ENCODE measurements at places on chromosomes 11 and 22.

- peak; percentile 7 for DNase-seq
Measured at GRCh38 chr22:22752556-22753477, 108.4 kb downstream of the GGTLC2 start.

DNA sequence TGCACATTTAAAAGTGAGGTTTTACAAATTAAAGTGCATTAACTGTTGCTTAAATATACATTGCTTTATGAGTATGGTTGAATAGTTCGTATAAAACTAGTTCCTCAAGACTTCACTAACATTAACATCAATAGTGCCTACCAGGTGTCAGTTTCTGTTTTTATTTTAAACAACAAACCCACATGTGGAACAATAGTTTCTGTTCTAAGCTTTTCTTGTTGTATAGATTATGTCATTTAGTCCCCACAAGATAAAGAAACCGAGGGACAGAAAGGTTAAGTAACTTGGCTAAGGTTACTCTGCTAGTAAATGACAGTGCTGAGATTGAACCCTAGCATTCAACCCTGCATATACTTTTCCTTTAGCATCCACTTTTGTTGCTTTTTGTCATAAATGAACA lies 41.4 kb upstream of the ST14 start:
- no peak for DNase-seq

DNA sequence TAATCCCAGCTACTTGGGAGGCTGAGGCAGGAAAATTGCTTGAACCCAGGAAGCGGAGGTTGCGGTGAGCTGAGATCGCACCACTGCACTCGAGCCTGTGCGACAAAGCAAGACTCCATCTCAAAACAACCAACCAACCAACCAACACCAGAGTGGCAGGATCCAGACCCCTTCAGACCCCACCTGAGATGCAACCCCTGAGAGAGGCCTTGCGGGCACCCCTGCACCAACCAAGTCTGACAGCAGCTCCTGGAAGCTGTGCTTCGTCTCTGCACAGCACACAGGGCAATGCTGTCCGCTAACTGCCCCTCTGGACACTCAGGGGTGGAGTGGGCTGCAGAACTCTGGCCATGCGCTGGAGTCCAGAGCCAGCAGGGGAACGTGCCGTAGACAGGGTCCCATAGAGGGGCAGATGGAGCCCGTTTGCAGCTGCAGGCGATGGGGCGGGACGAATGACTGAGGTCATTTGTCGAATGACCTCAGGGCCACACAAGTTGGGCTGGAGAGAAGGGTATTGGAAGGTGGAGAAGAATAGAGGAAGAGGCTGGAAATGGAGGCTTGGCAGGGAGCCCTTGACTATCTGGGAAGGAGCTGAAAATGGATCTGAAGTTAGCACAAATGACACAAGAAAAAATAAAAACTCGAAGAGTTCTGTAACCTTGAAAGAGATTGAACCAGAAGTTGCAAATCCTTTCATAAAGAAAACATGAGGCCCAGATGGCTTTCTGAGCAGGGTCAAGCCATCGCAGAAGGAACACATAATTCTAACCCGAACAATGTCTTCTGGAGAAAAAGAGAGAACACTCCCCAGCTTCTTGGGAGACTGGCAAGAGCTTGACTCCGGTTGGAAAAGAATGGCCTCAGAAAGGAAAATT lies 199.7 kb downstream of the CTTN start:
- DNase-seq: no peak

DNA sequence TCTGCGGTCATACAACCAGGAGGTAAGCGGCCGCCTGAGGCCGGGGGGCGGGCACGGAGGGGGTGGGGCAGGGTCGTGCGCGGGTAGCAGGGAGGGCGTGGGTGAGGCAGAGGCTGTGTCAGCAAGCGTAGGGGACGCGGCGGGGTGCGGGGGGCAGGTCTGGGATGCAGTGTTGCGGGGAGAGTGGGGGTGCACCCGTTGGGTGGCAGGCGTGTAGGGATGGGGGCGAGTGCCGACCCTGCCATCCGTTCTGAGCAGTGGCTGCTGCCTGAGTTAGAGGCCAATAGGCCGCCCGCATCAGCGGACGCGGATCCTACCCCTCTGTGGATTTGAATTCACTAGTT lies 1.4 kb downstream of the RIC8A start:
- no peak for DNase-seq

DNA sequence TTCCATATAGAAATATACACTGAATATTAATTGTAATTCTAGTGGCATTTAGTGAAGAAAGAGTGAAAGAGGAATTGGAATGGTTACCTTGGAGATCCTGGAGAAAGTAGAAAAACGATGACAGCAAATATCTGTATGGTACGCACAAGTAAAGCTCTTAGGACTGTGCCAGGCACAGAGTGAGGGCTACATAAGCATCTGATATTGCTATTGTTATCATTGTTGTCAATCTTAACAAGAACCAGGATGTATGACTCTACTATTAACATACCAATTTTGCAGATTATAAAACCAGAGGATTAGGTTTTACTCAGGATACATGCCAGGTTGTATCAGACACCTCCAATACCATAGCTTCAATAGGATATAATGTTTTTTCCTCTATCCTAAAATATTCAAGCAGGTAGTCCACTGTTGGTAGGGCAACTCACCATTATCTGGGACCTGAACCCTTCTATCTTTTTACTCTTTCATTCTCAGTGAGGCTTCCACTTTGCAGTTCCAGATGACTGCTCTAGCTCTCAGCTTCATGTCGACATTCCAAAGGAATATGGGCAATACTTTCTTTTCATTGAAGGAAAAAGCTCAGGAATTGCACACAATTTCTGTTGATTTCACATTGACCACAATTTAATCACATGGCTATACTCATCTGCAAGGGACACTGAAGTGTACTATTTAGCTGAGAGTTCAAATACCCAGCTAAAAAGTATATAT lies 73.2 kb downstream of the RAB38 start:
- DNase-seq: no peak

DNA sequence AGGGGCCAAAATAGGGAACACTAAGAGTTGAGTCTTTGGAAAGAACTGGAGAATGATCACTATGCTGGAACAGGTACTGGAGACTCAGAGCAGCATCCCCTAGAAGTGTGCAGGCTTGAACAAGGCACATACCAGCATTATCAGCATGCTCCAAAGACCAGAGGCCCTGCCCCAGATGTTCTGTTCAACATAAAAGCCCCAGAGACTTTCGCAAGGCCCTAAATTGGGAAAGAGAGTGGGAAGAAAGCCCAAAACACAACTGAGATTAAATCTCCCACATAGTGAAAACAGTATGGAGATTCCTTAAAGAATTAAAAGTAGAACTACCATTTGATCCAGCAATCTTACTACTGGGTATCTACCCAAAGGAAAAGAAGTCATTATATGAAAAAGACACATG lies 9.4 kb downstream of the CNGA4 start:
- no peak for DNase-seq

DNA sequence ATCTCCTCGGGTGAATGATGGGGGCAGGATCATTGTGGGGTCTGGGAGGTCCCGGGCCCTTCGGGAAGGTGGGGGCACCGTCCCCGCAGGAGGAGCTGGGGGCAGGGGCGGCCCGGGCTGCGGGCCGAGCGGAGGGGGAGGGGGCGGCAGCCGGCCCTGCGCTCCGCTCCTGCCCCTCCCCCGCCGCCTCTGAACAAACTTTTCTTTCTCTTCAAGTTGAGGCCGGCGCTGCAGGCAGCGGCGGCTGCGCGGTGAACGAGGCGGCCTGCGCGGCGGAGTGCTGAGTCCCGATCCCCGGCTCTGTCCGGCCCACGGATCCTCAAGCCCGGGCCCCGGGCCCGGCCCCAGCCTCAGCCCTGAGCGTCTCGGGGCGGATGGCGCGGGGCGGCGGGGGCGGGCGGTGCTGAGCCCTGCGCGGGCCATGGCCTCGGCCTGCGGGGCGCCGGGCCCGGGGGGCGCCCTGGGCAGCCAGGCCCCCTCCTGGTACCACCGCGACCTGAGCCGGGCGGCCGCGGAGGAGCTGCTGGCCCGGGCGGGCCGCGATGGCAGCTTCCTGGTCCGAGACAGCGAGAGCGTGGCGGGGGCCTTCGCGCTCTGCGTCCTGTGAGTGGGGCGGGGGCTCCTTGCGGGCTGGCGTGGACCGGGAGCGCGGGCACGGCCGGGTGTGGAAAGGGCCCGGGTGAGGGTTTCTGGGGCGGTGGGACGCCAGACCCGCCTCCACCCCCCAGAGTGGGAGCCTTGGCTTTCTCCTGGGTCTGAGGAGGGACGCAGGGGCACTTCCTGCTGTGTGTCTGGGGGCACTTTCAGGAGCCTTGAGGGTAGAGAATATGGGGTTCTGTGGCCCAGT lies at the start of gene INPPL1:
Gene INPPL1, plus strand, starts transcription at position 204 of the 847 bp plus-strand sequence. Its CDS starts 218 bp downstream, at position 422.
- no peak for DNase-seq

- no peak for DNase-seq
Measured at GRCh38 chr11:122724520-122724919, 69.0 kb downstream of the UBASH3B start.

DNA sequence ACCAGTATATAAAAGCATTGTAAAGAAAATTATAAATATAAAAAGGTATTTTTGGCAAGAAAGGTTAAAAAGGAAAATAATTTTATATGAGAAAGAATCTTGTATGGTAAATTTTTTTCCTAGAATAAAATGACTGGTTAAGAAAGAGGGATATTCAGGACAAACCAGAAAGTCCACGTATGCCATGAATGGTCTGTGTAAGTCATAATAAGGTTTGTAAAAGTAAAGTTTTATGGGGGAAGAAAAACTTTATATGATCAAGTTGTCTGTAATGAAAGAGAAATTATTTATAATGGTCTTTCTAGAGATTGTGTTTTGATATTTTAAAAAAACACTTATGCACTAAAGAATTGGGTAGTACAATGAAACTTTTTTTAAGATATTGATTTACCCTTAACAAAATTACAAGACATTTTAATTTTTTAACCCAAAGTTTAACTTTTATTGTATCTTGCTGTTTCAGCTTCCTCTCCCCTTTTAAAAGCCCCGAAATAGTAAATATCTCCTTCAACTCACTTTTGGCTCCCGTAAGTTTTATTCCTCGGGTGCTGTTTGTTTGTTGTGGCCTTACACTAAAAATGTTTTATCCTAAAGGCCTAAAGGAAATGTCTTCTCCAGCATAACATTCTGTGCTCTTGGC lies 47.7 kb downstream of the AMOTL1 start:
- DNase-seq: no peak

DNA sequence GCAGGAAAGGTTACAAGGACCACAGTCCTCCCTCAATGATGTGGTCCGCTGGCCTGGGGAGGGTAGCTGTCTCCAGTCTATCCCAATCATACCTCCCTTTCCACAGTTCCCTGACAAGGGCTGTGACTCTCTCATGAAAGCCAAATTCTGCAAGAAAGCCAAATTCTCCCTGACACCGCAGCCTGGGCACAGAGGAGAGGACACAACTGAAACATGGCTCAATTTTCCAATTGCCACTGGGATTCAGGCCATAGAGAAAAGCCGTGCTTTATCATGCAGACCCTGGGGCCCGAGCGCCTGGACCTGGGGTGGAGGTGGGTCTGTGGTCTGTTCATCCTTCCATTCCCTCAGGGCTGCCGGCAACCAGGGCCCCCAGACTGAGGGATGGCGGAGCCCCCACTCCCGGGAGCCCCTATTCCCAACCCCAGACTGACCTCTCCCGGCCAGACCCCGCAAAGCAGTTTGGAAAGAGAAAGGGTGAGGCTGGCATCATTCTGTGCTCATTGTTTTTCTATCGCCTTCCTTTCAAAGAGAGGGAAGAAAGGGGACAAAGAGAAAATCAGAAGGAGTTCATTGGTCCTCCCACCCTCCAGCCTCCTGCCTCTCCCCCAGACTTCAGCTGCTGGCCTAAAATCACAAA lies 239.5 kb downstream of the BUD13 start:
- no peak for DNase-seq

GRCh38 chr22:26558248-26558895 lies 31.6 kb downstream of the TPST2 start:
- DNase-seq: no peak

- DNase-seq: no peak
Measured at GRCh38 chr22:19802894-19803735, 42.5 kb downstream of the TBX1 start.

DNA sequence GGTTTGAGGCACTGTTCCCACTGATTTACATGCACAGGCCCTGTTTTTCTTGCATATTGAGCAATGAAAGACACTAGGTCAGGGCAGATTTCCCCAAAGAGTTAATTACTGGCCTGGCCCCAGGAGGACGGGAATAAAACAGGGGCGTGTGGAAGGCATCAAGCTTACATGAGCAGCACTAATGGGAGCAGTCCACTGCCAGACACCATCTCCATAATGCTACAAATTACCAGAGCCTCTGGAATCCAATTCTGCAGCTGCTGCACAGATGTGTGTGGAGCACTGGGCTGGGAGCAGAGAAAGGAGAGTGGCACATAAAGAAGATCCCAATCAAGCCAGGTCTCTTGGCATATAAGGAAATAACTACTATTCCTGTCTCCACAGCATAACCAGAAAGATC lies 96.9 kb downstream of the CCDC34 start:
- DNase-seq: no peak

Data from DMS153 (cell line).